ENCODE measurements at places on chromosomes 1 and 21.
A peak's percentile ranks its signal among the peaks of the same experiment; 100 is the strongest.

DNA sequence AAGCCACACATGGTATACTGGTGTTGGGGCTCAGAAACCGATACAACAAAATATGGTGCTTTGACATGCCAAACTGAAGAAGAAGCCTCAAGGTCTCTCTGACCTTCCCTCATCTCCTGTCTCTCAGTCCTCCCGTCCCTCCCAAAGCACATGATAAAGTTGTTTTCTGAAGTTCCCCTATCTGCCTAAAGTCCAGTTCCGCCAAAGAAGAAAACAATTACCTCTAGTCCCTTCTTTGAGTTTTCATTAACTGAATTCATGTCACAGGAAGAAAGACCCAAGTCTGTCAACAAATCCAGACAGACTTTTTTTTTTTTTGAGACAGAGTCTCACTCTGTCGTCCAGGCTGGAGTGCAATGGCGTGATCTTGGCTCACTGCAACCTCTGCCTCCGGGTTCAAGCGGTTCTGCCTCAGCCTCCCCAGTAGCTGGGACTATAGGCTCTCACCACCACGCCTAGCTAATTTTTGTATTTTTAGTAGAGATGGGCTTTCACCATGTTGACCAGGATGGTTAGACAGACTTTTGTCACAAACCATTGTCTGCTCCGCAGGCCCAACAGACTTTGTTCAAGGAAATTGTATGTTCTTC is 32.2 kb upstream of the SLC2A1 start:
- DNase-seq = no peak

DNA sequence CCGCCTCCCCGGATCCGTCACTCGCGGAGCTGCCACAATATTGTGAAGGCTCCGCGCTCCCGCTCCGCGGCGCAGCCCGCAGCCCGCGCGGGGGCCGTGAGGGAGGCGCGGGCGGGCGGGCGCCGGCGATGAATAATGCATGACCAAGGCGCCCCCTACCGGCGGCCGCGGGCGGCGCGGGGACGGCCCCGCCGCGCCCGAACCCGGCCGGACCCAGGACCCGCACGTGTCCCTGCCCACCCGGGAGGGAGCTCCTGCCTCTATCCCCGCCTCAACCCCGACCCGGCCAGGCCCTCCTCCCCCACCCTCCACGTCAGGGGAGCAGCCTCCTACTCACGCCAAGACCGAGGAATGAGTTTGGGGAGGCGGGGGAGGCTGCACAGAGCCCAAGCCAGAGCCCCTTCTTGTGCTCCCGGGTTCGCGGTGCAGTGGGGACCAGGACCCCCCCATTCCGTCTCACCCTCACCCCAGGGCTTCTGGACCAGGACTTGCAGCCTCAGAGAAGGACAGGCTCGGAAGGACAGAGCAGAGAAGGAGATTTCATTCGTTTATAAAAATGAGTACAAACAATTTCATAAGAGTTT is 70.8 kb upstream of the CASZ1 start:
- peak; percentile 33 for DNase-seq

DNA sequence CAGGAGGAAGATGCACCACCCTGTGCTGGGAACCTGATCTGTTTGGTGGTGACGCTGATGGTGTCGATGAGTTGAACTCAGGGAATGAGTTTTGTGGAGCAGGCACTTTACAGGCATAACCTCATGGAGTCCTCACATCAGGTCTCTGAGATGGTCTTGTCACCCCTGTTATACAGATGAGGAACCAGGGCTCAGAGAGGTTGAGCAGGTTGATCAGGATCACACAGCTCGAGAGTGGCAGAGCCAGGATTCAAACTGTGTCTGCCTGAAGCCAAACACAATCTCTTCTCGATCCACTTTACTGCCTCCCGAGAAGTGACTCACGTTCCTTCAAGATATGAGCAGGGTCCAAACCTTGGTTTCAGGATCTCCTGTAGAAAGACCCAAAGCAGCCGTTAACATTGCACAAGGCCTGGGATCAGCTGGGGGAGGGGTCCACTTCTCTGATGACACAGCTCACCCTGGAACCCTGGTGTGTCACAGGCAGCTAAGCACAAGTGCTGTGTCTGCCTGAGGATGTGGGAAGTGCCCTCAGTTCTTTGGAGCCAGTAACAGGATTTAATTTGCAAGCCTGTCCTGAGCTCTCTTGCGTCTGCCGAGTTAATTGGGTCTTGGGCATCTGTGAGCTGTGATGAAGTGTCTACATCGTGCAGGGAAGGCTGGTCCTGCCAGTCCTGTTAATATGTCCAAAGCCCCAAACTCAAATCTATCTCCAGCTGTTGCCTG is 65.4 kb upstream of the STUM start:
- DNase-seq = no peak

DNA sequence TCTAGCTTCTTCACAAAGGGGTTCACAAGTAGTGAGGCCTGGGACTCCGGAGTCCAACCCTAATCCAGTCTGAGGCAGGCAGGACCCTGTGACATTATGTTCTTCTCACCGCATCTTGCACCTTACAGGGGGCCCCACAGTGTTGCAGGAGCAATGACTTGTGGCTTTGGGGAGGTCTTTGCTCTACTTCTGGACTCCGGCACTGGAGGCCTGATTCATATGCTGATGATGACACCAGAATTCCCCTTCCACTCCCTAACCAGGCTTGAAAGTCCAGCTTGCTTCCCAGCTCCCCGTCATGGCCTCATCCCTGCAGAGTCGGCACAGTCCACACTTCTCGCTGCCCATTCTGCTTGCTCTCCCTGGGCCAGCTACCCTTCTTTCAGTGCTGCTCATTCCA is 96.3 kb upstream of the SLC44A3 start:
- DNase-seq = no peak

DNA sequence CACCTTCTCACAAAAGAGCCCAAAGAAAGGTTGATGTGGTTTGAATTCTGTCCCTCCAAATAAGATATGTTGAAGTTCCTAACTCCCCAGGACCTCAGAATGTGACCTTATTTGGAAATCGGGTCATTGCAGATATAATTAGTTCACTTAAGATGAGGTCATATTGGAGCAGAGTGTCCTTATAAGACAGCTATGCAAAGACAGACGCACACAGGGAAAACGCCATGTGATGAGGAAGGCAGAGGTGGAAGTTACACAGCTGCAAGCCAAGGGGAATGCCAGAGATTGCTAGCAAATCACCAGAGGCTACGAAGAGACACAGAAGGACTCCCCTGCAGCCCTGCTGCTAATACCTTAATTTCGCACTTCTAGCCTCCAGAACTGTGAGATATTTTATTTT is 5.2 kb upstream of the ABCB10 start:
- no peak for DNase-seq

DNA sequence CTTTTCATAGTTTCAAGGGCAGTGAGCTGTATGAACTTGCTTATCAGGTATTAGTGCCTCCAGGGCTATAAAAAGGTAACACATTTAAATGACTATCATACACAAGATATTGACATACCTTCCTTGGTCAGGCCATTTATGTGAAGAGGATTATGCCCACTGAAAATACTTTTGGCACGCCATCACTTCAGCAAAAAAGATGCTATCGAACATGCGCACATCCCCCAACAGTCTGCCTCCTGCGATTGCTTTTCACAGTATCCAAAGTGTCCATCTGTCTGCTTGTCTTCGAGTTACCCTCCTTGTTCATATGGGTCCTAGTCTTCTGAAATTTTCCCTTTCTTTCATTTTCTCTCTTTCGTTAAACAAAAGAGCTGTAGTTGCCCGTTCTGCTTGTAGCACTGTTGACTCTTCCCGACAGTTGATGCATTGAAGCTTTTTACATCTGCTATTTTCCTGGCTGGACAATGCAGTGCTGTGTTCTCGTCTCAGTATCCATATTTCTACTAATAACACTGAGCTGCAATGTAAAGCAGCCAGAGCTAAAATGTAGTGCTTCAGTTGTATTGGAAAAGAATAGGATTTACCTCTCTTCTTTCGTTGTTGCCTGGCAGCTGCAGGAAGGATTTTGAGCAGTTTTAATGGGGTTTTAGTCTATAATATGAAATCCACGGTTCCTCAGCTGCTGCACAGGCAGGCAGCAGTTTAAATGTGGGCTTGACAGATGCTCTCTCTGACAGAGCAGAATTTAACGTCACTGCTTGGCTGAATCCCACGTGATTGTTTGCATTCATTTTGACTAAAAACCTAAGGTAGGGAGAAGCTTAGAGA is at the start of gene B3GALT2:
TSS of gene B3GALT2 (minus strand) at position 713 of the 831 bp plus-strand sequence. CDS start 5,051 bp downstream, outside the sequence.
- no peak for DNase-seq

DNA sequence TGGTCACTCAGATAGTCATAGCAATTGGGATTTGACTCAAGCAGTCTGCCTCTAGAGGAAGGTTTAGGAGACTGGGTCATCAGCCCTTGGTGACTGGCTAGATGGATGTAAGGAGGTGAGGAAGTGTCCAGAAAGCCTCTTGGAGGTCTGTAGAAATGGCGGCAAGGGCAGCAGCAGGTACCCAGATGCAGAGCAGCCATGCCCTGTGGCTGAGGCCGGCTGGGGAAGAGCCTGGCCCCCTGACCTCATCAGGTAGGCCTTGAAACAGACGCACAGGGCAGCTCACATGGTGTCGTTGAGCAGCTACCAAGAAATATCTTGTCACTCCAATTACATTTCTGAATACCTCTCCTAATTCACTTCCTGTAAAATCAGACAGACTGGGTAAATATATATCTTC is 98.2 kb downstream of the DMRTB1 start:
- DNase-seq = no peak

GRCh38 chr1:241839369-241839979 is 8.5 kb upstream of the EXO1 start:
- DNase-seq = no peak

DNA sequence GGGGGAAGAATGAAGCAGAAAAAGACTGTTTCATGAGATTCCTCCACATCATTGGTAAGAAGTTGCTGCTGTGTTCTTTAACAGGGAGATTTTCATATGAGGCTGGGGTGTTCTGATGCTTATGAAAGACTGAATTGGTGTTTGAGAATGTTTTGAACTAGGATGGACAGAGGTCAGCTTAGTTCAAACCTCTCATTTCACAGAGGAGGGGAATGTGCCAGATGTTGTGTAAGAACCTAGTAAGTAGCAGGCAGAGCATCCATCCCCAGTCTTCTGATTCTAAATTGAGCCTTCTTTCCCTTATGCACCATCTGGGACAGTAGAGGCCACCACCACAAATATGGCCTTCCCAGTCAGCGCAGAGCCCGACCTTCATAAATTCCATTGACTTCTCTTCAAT is 43.7 kb downstream of the SAMD13 start:
- DNase-seq = no peak

GRCh38 chr1:244224487-244225430 is 173.7 kb downstream of the ZBTB18 start:
- DNase-seq = no peak

- no peak for DNase-seq
Observed at GRCh38 chr1:157137408-157138219, 581 bp downstream of the ETV3 start.

GRCh38 chr1:64013395-64013794 is 190.0 kb upstream of the UBE2U start:
- no peak for DNase-seq

DNA sequence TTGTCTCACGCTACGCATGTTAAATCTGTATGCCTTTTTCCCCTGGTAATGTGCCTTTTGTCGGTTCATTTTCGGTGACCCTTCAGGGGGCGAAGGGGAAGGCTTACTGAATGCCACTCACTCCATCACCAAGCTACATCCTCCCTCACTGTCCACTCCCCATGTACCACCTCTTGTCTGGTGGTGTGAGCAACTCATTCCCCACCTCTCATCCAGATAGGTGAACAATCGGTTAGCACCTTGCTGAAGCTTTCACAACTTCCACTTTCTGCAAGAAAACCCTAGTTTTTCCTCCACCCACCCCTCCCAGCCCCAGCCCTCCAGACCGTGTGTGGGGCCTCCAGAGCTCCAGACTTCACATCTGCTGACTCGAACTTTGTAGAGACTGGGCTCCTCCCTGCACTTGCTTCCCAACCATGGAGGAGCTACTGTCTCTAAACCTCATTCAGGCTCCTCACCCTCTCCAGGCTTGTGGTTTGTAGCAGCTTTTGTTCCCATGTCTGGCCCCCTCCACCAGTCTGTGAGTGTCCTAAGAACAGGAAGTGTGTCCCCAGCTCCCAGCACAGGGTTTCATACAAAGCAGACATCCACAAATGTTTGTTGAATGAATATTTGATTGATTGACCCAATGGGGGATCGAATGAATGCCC is 48.4 kb upstream of the RUNX3 start:
- no peak for DNase-seq

- DNase-seq = no peak
Observed at GRCh38 chr1:24384251-24385090, 29.1 kb downstream of the STPG1 start.

DNA sequence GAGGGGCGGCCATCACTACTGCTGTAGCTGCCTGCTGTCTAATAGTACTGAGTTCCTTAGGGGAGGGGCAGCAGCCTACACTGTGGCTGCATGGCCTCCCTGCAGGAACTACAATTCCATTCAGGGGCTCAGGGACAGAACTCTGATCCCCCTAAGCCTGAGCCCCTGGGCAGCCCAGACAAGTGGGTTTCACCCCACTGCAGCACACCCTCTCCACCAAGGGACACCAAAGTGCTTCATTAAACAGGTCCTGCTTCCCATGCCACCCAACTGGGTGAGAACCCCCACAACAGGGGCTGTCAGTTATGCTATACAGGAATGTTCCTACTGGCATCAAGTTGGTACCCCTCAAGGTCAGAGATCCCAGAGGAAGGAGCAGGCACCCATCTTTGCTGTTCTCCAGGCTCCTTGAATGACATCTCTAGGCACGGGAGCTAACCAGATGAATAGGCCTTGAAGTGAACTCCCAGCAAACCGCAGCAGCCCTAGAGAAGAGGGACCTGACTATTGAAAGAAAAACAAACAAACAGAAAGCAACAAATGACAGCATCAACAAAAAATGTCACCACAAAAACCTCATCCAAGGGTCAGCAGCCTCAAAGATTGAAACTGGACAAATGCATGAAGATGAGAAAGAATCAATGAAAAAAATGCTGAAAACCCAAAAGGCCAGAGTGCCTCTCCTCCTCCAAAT is 437.4 kb downstream of the NUF2 start:
- DNase-seq = no peak

DNA sequence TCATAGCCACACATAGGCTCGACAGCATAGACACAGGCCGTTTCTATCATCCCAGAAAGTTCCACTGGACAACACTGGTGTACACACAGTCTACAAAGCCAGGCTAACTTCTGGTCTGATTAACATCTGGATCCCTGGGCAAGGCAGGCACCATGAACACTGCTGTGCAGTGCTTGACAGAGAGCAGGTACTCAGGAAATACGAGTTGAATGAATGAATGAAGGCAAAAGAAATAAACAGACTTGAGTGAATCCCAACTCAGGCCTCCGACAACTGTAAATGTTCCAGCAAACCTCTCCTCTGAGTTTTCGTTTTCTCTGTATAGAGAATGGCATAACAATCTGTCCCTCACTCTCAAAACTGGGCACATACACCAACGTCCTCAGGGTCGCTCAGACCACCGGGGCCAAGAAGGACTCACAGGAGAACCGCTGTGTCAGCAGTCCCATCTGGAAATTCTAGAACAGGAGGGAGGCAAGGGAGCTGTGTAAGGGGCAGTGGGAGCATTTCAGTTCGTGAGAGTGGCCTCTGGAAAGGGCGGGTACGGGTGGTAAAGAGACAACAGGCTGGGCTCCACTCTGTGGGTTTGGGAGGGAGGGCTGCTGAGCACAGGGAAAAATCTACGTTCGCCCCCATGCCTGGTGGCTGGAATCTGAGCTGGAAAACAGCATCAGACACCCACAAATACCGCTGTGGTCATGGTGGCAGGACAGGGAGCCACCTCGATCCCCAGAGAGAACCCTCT is 15.1 kb upstream of the ECE1 start:
- no peak for DNase-seq

GRCh38 chr1:232900818-232901217 is 49.6 kb upstream of the NTPCR start:
- no peak for DNase-seq
